ENCODE measurements at places on chromosomes 3 and 15.

GRCh38 chr3:18295171-18295920 lies 129.8 kb downstream of the SATB1 start:
- peak; percentile 5 for DNase-seq

GRCh38 chr15:57476533-57476975 lies 100.2 kb downstream of the CGNL1 start:
- DNase-seq, result no peak

DNA sequence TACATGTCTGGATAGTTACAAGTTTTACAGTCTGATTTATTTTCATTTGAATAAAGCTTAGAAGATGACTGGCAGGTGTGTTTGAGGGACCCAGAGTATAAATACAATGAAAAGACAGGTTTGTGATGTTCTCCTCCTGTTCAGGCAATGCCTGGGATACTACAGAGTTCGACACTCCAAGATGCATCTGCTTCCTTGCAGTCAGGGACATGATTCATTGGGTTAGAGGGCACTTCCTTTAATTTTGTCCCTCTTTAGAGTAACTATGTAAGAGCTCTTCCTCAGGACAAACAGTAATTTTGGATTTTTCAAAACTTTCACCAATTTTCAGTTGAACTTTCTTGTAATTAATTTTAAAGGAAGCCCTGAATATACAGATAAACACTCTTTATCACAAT lies 102.0 kb downstream of the LMLN start:
- DNase-seq, result no peak

DNA sequence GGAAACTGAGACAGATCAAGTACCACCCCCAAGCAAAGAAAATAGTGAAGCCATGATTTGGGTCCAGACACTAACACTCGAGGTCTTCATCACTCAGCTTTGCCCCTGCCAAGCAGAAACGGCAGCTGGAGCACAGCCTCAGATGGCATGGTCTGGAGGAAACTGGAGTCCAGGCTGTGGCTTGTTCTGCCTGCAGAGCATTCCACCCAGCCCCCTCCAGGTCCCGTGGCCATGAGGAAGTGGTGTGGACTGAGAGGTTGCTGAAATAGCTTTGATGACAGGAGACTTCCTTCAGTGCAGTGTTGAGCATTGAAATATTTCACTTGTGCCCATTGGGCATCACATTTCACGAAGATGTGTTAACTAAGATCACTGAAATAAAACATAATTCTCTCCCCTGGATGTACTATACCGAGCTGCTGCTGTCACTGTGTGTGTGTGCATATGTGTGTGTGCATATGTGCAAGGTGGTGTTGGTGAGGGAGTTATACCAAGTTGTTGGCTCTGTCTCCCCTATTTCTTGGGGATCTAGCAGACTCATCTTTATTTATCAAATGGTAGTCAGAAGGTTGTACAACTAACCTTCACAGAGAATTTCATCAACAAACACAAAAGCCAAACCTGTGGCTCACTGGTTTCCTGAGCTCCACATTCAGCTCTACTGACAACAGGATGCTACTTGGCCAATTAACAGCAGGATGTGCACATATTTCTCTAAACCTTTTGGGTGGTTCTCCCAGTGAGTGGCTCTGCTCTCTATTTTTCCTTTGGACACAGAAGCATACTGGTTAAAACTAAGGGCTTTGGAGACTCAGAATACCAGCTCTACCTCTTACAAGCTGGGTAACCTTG lies 660.1 kb upstream of the CFAP20DC start:
- no peak for DNase-seq

DNA sequence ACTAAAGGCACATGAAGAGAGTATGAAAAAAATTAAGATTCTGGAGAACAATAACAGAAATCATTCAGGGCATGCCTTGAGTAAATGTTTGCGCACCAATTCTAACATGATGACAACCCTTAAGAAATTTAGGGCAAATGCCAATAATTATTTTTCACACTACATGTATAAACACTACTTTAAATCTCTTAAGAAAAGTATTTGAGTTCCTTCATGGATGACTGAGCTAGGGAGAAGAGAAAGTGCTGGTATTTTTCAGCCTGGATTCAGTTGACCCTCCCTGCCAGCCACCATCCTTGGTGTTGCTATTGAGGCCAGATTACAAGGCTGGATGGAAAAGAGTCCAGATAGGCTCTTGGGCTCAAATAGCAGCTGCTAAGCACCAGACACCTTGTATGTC lies 8.0 kb upstream of the EID1 start:
- no peak for DNase-seq

- no peak for DNase-seq
Measured at GRCh38 chr15:101492766-101493692, 3.5 kb upstream of the PCSK6 start.

- peak; percentile 43 for DNase-seq
Measured at GRCh38 chr15:92848852-92849598, 51.1 kb upstream of the CHD2 start.

GRCh38 chr3:38548154-38548931 lies 52.2 kb downstream of the EXOG start:
- no peak for DNase-seq

DNA sequence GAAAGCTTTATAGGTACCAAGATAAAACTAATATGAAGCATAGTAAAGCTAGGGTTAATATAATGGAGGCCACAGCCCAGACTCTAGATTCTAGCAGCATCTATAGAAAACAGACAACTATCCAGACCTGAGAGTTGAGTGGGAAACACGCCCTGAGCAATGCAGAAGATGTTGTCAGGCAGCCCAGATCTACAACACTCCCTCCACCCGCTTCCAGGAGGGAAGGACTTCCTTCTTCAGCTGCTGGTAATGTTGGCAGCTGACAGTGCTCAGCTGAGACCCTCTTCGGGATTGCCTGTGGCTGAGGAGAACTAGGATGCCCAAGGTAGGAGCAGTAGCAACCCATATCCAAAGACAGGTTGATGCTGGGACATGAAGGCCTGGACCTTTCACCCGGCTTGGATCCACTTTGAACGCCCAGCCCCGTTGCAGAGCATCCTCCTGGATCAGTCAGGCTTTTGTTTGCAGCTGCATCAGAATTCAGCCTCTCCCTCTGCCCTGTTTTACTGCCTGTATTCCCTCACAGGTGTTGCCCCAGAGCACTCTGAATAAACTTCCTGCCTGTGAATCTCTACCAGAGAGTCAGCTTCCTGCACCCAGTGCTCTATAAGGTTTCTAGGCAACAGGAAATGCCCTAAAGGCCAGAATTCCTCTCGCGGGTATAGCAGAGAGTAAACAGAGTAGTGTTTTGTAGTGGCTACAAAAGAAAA lies 174.7 kb upstream of the IL12A start:
- no peak for DNase-seq

DNA sequence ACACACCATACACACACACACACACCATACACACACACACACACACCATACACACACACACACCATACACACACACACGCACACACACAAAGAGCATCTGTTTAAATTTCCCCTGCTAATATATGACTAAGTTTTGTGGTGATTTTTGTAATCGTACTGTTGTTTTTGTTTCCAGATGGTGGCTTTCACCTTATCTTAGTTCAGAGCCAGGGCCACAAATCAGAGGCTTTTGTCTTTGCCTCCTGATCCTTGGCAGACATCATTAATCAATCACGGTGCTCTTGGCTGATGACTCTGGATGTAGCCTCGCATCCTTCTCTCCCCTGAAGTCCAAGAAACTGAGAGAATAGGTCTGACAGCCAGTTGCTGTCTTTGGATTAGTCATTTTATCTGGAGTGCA lies 52.1 kb downstream of the EDEM1 start:
- no peak for DNase-seq

- peak; percentile 24 for DNase-seq
Measured at GRCh38 chr15:101276501-101277037, 716 bp downstream of the SELENOS start.

GRCh38 chr3:62183087-62183486 lies 190.3 kb downstream of the FEZF2 start:
- DNase-seq, result no peak

DNA sequence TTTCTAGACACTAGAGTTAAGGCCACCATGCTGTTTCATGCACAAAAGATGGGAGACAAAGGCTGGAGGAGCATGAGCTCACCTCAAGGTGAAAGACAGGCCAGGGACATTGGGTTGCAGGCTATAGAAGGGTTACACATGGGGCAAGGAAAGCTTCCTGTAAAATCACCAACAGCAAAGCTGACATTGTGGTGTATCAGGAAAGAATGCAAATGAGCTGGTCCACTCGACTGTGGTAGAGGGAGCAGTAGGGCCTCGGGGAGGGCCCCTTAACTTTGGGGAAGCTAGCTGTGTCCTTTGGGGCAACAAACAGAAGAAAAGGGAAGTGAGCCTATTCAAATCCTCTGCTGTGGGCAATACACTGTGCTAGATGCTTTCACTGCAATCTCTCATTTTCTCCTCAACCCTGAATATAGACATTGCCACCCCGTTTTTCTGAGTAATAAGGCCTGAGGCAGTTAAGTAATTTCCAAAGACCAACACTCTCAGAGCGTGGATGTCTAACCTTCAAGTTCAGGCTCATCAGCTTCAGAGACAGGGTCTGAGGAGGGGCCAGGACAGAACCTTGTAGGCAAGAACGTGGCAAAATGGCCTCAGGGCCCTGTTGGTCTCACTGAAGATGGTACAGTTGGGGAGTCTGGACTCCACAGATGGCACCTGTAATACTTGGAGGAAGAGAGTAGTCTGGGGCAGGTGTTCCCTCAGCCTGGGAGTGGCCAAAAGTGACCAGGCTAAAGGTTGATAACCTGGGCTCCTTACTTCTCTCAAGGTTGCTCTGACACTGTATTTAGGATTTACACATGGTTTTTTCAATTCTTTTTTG lies 24.1 kb downstream of the CX3CR1 start:
- DNase-seq, result no peak
